ENCODE measurements at places on chromosomes 4 and X.

GRCh38 chr4:108465886-108466500 is 154.4 kb upstream of the RPL34 start:
- no peak for DNase-seq

GRCh38 chr4:66750273-66750672 is 795.0 kb downstream of the CENPC start:
- no peak for DNase-seq

GRCh38 chr4:124703154-124703553 is 9.4 kb downstream of the ANKRD50 start:
- no peak for DNase-seq

- DNase-seq: no peak
Measured at GRCh38 chr4:171919314-171919713, 106.1 kb downstream of the GALNTL6 start.

GRCh38 chr4:148770848-148771247 is 328.6 kb upstream of the NR3C2 start:
- no peak for DNase-seq

DNA sequence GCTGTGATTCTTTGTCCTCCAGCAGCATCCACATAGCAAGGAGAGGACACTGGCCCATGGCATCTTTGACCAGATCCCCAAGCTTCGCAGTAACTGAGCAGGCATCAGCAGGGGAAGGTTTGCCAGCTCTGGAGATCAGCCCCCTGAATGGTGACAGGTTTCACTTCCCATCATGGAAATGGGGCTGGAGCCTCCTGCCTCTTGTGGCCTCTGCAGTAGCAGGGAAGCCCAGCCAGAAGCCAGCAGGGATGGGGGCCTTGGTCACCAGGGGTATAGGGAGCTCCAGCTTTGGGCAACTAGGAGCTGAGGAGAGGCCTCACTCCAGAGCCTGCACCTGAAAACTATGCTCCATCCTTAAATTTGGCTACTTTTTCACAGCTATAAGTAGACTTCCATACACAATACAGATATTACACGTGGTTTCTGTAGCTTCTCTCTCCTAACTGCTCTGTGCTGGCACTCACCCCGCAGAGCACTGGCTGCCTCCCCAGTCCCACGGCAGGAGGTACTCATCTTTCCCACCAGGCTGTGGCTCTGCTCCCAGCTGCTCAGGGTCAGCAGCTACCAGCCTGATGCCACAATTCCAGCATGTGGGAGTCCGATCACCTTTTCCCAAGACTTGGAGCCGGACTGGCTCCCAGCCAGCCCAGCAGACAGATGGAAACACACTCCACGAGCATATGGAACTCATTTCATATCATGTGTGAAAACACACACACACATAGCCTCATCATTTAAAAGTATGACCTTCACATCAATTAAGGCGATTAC is 2.8 kb downstream of the TMEM271 start:
- DNase-seq: no peak

DNA sequence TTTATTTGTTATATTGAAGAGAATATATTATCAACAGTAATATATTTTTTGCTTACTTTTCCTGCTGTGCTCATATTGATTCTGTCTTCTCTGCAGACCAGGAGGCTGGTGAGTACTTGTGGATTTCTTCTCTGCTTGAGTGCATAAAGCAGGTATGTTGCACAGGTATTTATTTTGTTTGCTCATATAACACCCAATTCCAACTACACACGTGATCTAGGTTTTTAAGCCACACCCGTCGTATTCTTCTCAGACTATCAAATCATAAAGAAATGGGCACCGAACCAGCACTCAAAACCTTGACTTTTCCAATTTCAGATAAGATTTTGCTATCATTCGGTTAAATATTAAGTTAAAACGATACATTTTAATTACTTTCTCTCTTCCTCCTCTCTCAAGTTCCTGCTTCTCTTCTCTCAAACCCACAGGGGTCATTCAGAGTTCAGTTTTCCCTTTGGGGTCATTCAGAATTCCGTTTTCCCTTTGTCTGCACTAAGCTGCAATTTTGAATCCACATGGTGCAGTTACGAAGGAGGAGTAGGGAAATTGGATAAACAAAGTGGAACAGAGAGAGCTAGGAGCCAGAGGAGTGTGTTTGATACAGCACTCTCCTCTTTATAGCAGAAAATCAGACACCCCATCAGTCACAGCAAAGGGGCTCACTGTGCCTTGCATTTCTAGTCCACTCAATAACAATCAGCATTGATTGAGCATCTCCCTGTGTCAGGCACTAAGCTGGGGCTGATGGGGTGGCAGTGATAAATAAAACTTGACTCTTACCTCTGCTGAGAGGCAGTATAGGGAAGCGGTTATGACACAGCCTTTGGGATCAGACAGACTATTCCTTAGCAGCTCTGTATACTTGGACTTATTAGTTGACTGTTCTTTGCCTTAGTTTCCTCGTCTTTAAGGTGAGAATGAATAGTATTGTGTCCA is at the start of gene ADH1C:
TSS of gene ADH1C (minus strand) at position 145 of the 936 bp plus-strand sequence. CDS start at position 74, 71 bp downstream.
- DNase-seq: no peak

GRCh38 chr4:76620723-76621468 is 185.9 kb downstream of the SHROOM3 start:
- no peak for DNase-seq

DNA sequence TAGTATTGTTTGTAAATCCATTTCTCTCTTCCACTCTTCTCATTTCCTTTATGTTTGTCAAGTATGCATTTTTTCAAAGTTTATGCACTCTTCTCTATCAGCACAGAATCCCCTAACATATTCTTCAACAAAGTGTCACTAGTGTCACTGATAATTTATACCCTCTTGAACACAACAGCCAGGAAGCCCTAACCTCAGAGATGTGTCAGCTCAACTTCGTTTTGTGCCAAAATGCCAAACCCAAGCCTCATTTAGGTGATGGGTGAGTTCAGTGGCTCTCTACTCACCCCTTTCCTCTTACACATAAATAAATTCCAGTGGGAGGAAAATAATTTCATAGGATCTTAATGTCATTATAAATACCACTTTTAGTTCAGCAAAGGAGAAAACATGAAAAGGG is 22.4 kb upstream of the P2RY10 start:
- DNase-seq: no peak

DNA sequence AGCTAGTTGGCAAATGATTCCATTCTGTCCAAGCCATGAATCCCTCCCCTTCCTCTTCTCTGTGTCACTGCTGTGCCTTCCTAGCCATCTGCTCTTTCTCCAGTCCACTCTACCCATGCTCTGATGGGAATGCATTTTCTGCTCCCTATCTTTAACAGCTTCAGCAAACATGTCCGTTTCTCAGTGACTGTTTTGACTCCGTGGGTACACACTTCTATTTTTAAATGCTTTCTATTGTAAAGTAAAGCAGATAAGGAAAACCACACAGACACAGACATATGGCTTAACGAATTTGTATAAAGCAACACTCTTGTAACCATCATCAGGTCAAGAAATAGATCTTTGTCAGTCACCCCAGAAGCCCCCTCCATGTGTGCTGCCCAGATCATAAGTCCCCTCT is 72.4 kb upstream of the KLHL13 start:
- DNase-seq: no peak

DNA sequence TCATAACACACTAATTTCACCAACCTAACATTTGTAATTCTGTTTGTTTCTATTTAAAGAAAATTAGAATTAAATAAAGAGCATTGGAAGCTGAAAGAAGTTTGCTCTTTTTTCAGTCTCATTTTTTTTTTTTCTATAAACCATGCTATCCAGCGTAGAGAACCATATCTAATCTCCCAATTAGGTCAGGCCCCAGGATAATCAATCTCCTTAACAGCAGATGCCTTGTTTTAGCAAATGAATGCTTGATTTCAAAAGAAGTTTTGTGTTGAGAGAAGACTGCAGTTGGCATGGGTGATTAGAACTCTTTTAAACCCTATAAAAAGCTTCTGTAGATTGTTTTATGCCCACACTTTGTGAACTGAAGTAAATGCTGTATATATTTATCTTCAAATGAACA is 15.6 kb upstream of the MAD2L1 start:
- no peak for DNase-seq

DNA sequence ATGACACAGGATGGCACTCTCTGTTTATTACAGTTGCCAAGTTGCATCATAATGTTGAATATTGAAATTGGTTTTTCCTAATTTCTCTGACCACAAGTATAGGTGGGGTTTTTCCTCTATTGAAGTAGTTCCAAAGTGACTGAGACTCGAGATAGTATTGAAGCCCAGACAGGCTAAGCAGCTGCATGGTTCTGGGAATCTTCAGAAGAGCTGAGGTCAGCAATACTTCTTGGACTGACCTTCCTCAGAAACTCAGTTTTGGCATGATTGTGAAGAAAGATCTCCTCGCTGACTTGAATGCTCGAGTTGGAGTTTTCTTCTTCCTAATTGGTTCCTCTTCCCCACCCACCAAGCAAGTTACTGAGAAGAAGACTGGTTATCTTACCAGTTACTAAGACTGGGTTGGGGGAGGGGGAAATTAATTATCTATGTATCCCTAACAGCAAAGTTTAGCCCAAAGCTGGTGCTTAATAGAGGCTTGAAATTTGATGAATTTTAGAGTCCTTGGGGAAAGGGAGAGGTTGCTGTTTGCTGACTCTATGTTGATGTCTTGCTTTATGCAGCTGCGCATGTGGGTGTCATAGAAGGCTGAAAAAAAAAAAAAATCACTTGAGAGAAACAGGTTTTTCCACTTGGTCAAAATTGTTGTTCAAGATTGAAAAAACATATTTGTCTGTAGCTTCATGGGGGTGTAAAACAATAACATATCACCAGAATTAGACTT is 91.1 kb downstream of the P2RY10 start:
- no peak for DNase-seq

GRCh38 chrX:85870585-85870984 is 176.8 kb downstream of the CHM start:
- DNase-seq: no peak

GRCh38 chr4:1540601-1541375 is 134.5 kb upstream of the NKX1-1 start:
- DNase-seq: no peak

GRCh38 chr4:183814461-183814860 is 90.6 kb upstream of the STOX2 start:
- no peak for DNase-seq

DNA sequence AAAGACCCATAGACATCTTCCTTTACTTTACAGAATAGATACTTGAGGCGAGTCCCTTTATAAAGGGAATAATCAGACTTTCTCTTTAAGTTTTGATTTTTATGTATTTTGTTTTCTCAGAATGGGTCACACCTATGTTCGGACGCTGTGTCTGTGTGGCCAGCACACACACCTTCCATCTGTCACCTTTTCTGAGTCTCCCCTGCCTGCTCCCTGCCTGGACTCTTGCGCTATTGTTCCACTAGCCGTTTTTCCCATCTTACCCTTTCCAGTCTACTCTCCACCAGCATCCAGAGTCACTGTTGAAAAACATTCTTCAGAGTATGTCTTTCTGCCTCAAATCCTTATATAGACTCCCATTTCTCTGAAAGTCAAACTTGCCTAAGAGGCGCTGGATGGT is 236.1 kb downstream of the MAML3 start:
- DNase-seq: no peak

- no peak for DNase-seq
Measured at GRCh38 chrX:13419276-13419675, 99.4 kb upstream of the ATXN3L start.

DNA sequence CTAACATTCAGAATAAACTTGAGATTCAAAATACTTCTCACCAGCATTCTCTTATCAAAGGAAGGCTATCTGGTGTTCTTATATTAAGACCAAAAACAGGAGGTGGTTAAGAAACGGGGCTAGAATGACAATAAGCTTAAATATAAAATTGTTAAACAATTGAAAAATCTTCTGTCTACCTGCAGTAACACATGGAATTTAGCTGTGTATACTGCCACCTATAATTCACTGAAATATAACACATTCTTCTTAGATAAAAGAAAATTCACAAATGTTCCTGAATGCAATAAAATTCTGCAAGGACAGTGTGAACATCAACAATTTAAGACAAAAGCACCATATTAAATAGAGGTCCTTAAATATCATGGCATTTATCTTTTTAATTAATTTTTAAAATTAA is 11.5 kb upstream of the PCDH10 start:
- DNase-seq: no peak

- no peak for DNase-seq
Measured at GRCh38 chrX:110536816-110537215, 178.2 kb downstream of the RTL9 start.

- DNase-seq: no peak
Measured at GRCh38 chr4:112511093-112511802, 4.7 kb downstream of the NEUROG2 start.

DNA sequence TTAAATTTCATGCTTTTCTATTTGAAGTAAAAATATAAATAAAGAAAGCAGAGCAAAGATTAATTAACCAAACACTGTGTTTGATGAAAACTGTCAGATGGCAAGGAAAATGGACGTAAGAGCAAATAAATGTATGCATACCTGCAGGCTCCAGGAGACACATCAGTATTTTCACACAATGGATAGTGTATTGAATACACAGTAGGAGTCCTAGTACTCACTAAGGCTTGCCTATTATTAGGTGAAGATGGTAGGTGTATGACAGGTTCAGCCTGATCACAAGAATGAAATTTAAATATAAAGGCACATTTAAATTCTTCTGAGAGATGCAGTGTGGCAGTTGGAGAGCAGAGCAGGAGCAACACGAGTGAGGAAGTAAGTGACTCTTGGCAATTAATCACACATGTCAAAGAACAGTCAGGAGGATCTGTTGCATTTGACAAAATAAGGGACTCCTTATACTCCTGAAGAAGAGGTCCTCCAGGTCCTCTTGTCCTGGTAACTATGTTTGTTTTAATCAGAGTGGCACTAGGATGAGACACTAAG is 106.0 kb upstream of the NDST4 start:
- no peak for DNase-seq

DNA sequence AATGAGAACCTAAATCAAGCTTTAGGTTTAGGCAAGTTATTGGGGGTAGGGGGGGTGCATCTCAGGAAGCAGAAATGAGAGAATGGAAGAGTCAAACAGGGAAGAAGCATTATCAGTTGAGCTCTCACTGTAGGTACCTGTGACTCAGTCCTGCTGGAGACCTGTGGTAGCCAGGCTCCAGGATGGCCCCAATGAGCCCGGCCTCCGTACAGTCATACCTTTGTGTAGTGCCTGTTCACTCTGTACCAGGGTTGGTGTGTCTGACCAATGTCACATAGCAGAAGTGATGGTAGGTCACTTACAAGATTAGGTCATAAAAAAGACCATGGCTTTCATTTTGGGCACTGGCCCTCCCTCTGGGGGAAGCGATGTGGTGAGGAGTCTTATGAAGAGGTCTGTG is 45.3 kb upstream of the NMU start:
- no peak for DNase-seq

Data from CD4-positive, alpha-beta T cell treated with Interleukin-15 for 4 hours (primary cell).